HFFc6 (cell line): ENCODE measurements at places on chromosomes 7 and 10. TPM values are rescaled to one million over a fixed set of nuclear protein-coding genes. Genes with fewer than 3 reads are reported as not detected.

DNA sequence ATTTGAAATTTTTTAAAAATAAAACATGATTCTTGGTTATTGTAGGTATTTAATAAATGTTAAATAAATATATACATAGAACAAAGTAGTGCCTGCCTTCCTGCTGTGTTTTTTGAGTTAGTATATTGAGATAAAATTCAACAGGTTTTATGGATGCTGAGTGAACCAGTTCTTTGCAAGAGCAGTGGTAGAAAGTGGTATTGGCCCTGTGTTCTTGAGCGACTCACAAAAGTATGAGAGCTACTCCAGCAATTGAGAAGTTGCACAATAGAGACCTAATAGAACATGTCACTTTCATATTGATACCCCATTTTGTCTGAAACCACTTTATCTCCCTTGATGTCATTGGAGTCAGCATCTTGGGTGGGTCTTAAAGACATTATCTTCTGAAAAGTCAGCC, 32.6 kb upstream of the GJD4 start:
- no peak for DNase-seq
- no peak overlapping the region for H3K4me3 ChIP-seq
- H3K27me3 ChIP-seq = peaks cover 4% of the 10 kb centered on the region
- H3K4me1 ChIP-seq = peaks cover 22% of the 10 kb centered on the region
- H3K27ac ChIP-seq = no peak overlapping the region

- H3K4me3 ChIP-seq = peak overlapping the region; percentile 82
- H3K36me3 ChIP-seq = no peaks in the 10 kb centered on the region
- H3K4me1 ChIP-seq = peaks cover 18% of the 10 kb centered on the region
- no peak for DNase-seq
- peak overlapping the region; percentile 29; the same call in 1 of the 2 replicates for H3K27ac ChIP-seq
Measured at GRCh38 chr7:26857506-26858240, 6.7 kb downstream of the SKAP2 start.

GRCh38 chr7:98841179-98841997, 28.4 kb downstream of the TMEM130 start:
- no peaks in the 10 kb centered on the region for H3K36me3 ChIP-seq
- peak; percentile 80 for DNase-seq
- peak overlapping the region; percentile 39 for H3K4me3 ChIP-seq
- H3K27me3 ChIP-seq = peaks cover 3% of the 10 kb centered on the region

- no peaks in the 10 kb centered on the region for H3K27me3 ChIP-seq
- no peak overlapping the region for H3K4me3 ChIP-seq
- no peaks in the 10 kb centered on the region for H3K36me3 ChIP-seq
- no peak overlapping the region for H3K27ac ChIP-seq
- no peaks in the 10 kb centered on the region for H3K4me1 ChIP-seq
Measured at GRCh38 chr7:114130866-114131265, 212.1 kb upstream of the PPP1R3A start.

- peak; percentile 77 for DNase-seq
- H3K4me3 ChIP-seq = peak overlapping the region; percentile 49
- peaks cover 4% of the 10 kb centered on the region; the same call in 1 of the 2 replicates for H3K27me3 ChIP-seq
Measured at GRCh38 chr10:79084012-79084971, 15.5 kb downstream of the ZMIZ1 start.

GRCh38 chr7:127650847-127651555, 993 bp upstream of the SND1 start:
- H3K4me3 ChIP-seq = peak overlapping the region; percentile 93
- H3K36me3 ChIP-seq = peaks cover 20% of the 10 kb centered on the region
- peaks cover 4% of the 10 kb centered on the region; the same call in 1 of the 2 replicates for H3K27me3 ChIP-seq
- no peak for DNase-seq

DNA sequence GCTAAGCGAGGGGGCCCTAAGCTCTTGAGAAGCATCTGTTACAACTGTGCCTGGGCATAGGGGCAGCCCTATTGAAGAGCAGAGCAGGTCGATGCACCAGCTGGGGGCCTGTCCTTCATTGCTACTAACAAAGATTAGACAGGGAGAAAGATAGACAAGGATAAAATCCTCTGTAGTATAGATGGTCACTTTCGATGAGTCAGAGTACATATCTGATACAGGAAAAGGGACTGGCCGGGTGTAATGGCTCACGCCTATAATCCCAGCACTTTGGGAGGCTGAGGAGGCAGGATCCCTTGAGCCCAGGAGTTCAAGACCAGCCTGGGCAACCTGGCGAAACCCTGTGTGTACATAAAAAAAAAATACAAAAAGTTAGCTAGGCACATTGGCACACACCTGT, 13.6 kb downstream of the OPTN start:
- no peak for DNase-seq
- H3K4me3 ChIP-seq = no peak overlapping the region
- no peaks in the 10 kb centered on the region for H3K4me1 ChIP-seq
- peaks cover 42% of the 10 kb centered on the region for H3K36me3 ChIP-seq
- no peaks in the 10 kb centered on the region for H3K27me3 ChIP-seq

DNA sequence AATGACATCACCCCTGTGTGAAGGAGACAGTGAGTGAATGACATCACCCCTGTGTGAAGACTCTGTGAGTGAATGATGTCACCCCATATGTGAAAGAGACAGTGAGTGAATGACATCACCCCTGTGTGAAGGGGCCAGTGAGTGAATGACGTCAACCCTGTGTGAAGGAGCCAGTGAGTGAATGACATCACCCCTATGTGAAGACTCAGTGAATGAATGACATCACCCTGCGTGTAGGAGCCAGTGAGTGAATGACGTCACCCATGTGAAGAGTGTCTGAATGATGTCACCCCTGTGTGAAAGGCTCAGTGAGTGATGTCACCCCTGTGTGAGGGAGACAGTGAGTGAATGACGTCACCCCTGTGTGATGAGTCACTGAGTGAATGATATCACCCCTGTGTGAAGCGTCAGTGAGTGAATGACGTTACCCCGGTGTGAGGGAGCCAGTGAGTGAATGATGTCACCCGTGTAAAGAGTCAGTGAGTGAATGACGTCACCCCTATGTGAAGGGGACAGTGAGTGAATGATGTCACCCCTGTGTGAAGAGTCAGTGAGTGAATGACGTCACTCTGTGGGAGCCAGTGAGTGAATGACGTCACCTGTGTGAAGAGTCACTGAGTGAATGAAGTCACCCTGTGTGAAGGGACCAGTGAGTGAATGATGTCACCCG, 478.1 kb downstream of the PTPRN2 start:
- no peak overlapping the region for H3K4me3 ChIP-seq
- no peak for DNase-seq
- H3K27ac ChIP-seq = no peak overlapping the region

- H3K27ac ChIP-seq = no peak overlapping the region
- no peaks in the 10 kb centered on the region for H3K4me1 ChIP-seq
- no peaks in the 10 kb centered on the region for H3K27me3 ChIP-seq
- H3K4me3 ChIP-seq = no peak overlapping the region
Measured at GRCh38 chr10:2165771-2166460, 428.6 kb upstream of the ADARB2 start.

- no peak overlapping the region for H3K4me3 ChIP-seq
- no peaks in the 10 kb centered on the region for H3K4me1 ChIP-seq
- no peak for DNase-seq
- H3K27ac ChIP-seq = no peak overlapping the region
Measured at GRCh38 chr7:50227726-50228125, 76.8 kb upstream of the IKZF1 start.

DNA sequence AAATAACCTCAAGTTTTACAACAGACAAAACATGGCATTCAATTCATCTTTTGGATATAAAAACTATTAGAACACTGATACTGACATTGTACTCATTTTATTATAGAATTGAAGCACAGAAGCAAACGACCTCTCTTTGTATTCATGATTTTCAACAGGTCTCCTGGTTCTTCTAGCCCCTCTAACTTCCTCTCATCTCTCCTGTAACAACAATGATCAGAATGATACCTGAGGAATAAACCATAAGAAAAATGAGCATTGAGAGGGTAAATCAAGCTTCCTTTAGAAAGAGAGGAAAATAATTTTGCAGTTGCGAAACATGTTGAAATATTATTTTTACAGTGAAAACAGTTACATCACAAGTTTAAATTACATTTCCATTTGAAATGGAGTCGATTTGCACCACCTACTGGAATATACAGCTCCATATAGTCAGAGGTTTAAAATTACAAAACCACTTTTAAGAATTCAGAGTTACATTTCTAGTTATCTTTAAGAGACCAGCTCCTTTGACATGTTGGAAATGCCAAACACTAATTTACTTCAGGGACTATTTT, 17.5 kb upstream of the TEX36 start:
- no peak overlapping the region for H3K27ac ChIP-seq
- DNase-seq = peak; percentile 30
- H3K4me1 ChIP-seq = peaks cover 13% of the 10 kb centered on the region
- H3K4me3 ChIP-seq = no peak overlapping the region
- H3K27me3 ChIP-seq = peaks cover 8% of the 10 kb centered on the region; the same call in 1 of the 2 replicates
- H3K36me3 ChIP-seq = no peaks in the 10 kb centered on the region

GRCh38 chr10:93160829-93161228, 87.1 kb downstream of the CYP26A1 start:
- H3K4me1 ChIP-seq = peaks cover 32% of the 10 kb centered on the region
- peak; percentile 91 for DNase-seq

DNA sequence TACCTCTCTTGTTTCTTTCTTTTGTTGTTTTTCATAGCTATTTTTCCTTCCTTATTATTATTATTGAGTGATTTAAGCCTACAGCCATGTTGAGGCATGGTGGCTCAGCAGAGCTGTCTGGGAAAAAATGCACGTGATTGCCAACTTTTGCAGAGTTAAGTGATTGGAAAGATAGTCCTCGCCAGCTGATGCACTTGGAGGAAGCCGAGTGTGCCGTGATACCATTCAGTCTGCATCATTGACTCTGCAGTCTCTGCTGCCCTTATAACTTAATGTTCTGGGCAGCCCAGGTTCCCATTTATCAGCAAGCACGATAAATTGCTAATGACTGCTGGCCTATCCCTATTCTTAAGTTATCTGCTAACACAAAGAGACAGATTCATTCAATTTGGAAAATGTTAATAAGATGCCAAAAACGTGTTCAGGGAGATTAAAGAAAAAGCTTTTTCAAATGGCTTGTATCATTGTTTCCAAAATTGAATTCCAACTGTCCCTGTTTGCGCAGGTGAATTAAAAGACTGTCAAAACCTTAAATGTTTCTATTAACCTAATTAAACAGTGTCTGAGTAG, 232.9 kb upstream of the NPY start:
- no peaks in the 10 kb centered on the region for H3K36me3 ChIP-seq
- no peak overlapping the region for H3K4me3 ChIP-seq
- peaks cover 16% of the 10 kb centered on the region for H3K4me1 ChIP-seq
- no peak for DNase-seq

GRCh38 chr7:131105799-131106680, 221.6 kb upstream of the MKLN1 start:
- H3K4me1 ChIP-seq = peaks cover 62% of the 10 kb centered on the region
- H3K36me3 ChIP-seq = peaks cover 51% of the 10 kb centered on the region
- DNase-seq = peak; percentile 53
- peak overlapping the region; percentile 96 for H3K4me3 ChIP-seq
- peaks cover 11% of the 10 kb centered on the region for H3K27me3 ChIP-seq

DNA sequence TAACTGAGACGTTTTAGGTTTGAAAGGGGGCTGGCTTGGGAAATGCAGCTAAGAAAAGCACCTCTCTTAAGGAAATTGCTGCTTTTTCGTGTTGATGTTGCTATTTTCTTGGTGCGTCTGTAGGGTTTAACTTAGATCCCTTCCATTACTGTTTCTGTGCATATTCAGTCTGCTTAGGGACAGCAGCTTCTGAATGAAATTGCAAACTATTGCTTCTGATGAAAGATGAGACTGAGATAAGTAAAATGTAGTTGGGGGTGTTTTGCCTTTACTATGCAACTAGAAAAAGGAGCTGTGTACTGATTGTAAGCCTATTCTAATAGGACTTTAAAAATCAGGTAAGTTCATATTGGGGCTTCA, 772 bp downstream of the HDAC9 start:
- peaks cover 48% of the 10 kb centered on the region for H3K4me1 ChIP-seq
- no peak for DNase-seq
- peak overlapping the region; percentile 81 for H3K27ac ChIP-seq
- no peaks in the 10 kb centered on the region for H3K36me3 ChIP-seq
- no peaks in the 10 kb centered on the region for H3K27me3 ChIP-seq
- H3K4me3 ChIP-seq = peak overlapping the region; percentile 83

DNA sequence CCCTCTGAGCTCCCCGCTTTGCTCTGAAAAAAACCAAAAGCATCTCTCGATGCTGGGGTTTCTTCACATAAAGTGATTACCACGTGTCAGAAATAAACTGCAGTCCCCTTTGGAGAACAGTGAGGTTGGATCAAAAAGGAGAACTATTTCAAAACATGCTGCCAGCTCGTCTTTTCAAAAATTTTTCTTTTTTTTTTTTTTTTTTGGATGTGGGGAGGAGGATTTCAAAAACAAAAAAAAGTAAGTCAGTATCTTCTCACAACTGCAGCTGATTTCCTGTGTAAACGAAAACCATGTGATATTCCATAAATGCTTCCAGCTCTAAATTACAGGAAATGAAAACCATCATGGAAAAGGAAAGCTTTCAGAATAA, 155.0 kb upstream of the LYZL2 start:
- no peaks in the 10 kb centered on the region for H3K36me3 ChIP-seq
- H3K27me3 ChIP-seq = no peaks in the 10 kb centered on the region; the same call in none of the 2 replicates
- DNase-seq = no peak
- H3K4me1 ChIP-seq = peaks cover 51% of the 10 kb centered on the region

GRCh38 chr7:2379161-2379560, 24.2 kb upstream of the CHST12 start:
- no peak for DNase-seq
- H3K27me3 ChIP-seq = peaks cover 6% of the 10 kb centered on the region
- H3K4me1 ChIP-seq = no peaks in the 10 kb centered on the region
- peaks cover 52% of the 10 kb centered on the region for H3K36me3 ChIP-seq
- no peak overlapping the region for H3K27ac ChIP-seq

GRCh38 chr10:1049425-1049958, 573 bp upstream of the IDI1 start:
- peaks cover 21% of the 10 kb centered on the region for H3K36me3 ChIP-seq
- H3K4me3 ChIP-seq = peak overlapping the region; percentile 96
- peak overlapping the region; percentile 99 for H3K27ac ChIP-seq
- peaks cover 51% of the 10 kb centered on the region for H3K4me1 ChIP-seq
- DNase-seq = no peak

DNA sequence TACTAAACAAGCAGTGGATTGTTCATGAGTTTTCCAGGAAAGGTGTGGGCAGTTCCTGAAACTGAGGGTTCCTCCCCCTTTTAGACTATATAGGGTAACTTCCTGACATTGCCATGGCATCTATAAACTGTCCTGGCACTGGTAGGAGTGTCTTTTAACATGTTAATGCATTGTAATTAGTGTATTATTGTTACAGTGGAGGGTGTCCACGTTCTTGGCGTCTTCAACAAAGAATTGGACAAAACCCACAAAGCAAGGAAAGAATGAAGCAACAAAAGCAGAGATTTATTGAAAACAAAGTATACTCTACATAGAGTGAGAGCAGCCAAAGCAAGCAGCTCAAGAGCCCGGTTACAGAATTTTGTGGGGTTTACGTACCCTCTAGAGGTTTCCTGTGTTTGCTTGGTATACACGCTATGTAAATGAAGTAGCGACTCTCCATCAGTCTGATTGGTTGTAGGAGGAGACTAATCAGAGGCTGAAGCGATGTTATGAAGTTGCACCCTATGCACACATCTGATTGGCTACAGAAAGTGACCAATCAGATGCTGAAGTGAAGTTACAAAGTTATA, 175.2 kb downstream of the NSUN6 start:
- no peak overlapping the region for H3K4me3 ChIP-seq
- no peaks in the 10 kb centered on the region; the same call in 1 of the 2 replicates for H3K4me1 ChIP-seq
- no peak for DNase-seq
- H3K36me3 ChIP-seq = no peaks in the 10 kb centered on the region

- peaks cover 15% of the 10 kb centered on the region for H3K27me3 ChIP-seq
- H3K27ac ChIP-seq = no peak overlapping the region
- no peaks in the 10 kb centered on the region for H3K4me1 ChIP-seq
- H3K36me3 ChIP-seq = peaks cover 1% of the 10 kb centered on the region
- no peak for DNase-seq
Measured at GRCh38 chr10:113506476-113506875, 46.4 kb upstream of the HABP2 start.

The FANK1 gene
- 1.0 to 1.4 TPM (median 1.1 TPM) in 3 replicates for total RNA-seq

The VWC2 gene
- total RNA-seq = not detected in 2 replicates

The INHBA gene
- 18.1 to 29.9 TPM (median 28.1 TPM) in 3 replicates for total RNA-seq

The PRDX3 gene
- 159 to 177 TPM (median 170 TPM) in 3 replicates for total RNA-seq

The SLC18A3 gene
- total RNA-seq = not detected in 3 replicates

The SLC29A4 gene
- total RNA-seq = 0.64 to 2.3 TPM (median 1.7 TPM) in 3 replicates

The ZNF783 gene
- total RNA-seq = 8.9 and 10.0 TPM in 2 replicates
